ENCODE measurements at places on chromosomes 6 and 20. TPM values are rescaled to one million over a fixed set of nuclear protein-coding genes. Genes with fewer than 3 reads are reported as not detected.

Gene SSR1
- total RNA-seq = 279 TPM

GRCh38 chr20:4064144-4064909, 49.0 kb upstream of the RNF24 start:
- peak overlapping the region; percentile 89 for H3K27ac ChIP-seq
- H3K27me3 ChIP-seq = no peaks in the 10 kb centered on the region
- H3K36me3 ChIP-seq = no peaks in the 10 kb centered on the region
- peak; percentile 90 for DNase-seq

DNA sequence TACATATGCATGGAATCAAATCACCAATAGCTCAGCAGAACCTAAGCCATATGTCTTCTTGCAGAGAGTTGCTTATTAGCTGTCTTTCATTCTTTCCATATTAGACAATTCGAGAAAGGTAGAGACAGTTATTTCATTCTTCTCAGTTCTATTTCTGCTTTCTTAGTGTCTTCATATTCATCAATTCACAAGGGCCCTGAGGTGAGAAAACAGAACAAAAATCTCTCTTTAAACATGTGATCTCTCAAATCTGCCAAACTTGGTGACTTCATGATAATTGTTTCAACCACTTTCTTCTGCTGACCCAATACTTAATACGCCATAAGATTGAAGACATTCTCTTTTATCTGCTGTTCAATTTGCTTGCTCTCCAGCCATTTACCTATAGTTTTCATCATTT, 229.7 kb upstream of the MARCKS start:
- no peak overlapping the region for H3K4me3 ChIP-seq
- peaks cover 20% of the 10 kb centered on the region for H3K4me1 ChIP-seq
- no peaks in the 10 kb centered on the region for H3K36me3 ChIP-seq
- no peak overlapping the region for H3K27ac ChIP-seq

Gene ARMH2
- total RNA-seq = not detected

- peaks cover 21% of the 10 kb centered on the region for H3K27me3 ChIP-seq
- no peak overlapping the region for H3K4me3 ChIP-seq
- DNase-seq = no peak
- H3K27ac ChIP-seq = no peak overlapping the region
- no peaks in the 10 kb centered on the region for H3K36me3 ChIP-seq
- peaks cover 4% of the 10 kb centered on the region for H3K4me1 ChIP-seq
Observed at GRCh38 chr20:31641391-31641790, 3.7 kb downstream of the COX4I2 start.

- H3K4me3 ChIP-seq = no peak overlapping the region
- no peaks in the 10 kb centered on the region for H3K36me3 ChIP-seq
- H3K4me1 ChIP-seq = peaks cover 22% of the 10 kb centered on the region
- H3K27me3 ChIP-seq = peaks cover 1% of the 10 kb centered on the region
- H3K27ac ChIP-seq = no peak overlapping the region
- DNase-seq = no peak
Observed at GRCh38 chr6:13927203-13927602, 2.5 kb downstream of the RNF182 start.
